ENCODE measurements at places on chromosomes 16 and 17.

GRCh38 chr17:76824093-76824492, 44.1 kb upstream of the MGAT5B start:
- no peak for DNase-seq

- no peak for DNase-seq
These were observed 151.7 kb downstream of the RBFOX3 start for GRCh38 chr17:79459003-79459655.

GRCh38 chr16:3578610-3579551, 1.7 kb upstream of the NLRC3 start:
- DNase-seq: peak; percentile 86

GRCh38 chr17:33266116-33266515, 27.0 kb downstream of the ASIC2 start:
- DNase-seq: no peak

DNA sequence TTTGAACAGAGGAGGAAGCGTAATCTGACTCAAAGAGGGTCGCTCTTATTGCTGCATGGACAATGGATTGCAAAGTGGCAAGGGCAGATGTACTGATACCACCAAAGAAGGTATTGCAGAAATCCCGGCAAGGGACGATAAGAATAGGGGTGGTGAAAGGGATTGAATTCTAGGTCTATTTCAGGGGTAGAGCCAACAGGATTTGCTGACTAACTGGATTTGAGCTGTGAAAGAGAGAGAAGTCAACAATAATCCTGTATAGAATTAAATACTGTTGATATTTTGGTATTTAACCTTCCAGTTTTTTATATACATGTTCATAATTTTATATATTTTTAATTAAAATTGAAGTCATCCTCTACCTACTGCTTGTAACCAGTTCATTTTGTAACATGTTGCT, 19.4 kb upstream of the ABCA3 start:
- DNase-seq: no peak

- DNase-seq: no peak
These were observed 31.4 kb upstream of the CDC42EP4 start for GRCh38 chr17:73343168-73343634.
